ENCODE measurements at places on chromosomes 1 and 21. TPM values are rescaled to one million over a fixed set of nuclear protein-coding genes. Genes with fewer than 3 reads are reported as not detected.

The ARHGEF11 gene
- total RNA-seq: 28.2 TPM

The TSTD1 gene
- 0.82 TPM for total RNA-seq

DNA sequence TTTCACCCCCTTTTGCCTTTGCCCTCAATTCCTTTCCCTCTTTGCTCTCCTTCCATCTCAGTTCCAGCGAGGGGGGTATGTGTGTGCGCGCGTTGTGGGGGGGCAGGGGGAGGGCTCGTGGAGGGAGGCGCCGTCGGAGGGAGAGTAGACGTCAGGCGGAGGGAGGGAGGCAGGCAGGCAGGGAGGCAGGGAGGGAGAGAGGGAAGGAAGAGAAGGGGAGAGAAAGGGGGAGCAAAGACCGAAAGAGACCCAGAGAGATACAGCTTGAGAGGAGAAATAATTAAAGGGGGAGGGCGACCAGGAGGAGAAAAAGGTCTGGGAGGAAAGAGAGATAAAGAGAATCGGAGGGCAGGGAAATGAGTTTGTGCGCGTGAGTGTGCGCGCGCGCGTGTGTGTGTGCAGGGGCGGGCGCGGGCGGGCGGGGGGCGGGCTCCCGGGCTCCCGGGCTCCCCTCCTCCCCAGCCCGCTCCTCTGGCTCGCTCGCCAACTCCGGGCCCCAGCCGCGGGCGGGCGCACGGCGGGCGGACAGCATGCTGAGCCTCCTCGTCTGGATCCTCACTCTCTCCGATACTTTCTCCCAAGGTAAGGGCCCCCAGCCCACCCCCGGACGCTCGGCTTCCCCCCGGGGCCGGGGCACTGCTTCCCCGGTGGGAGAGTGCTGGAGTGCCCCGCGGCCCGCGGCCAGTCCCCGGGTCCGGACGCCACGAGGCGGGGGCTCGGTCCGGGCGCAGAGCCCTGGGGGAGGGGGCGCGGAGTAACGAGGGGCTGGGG, at the start of gene KIRREL1:
Gene KIRREL1 (plus strand): TSS at position 499 of the 771 bp plus-strand sequence. CDS start 32 bp downstream, at position 531.
- no peak for DNase-seq

GRCh38 chr1:99365545-99365944, 101.3 kb downstream of the PLPPR4 start:
- DNase-seq: no peak

GRCh38 chr1:58780836-58781452, 2.9 kb downstream of the JUN start:
- no peak for DNase-seq

DNA sequence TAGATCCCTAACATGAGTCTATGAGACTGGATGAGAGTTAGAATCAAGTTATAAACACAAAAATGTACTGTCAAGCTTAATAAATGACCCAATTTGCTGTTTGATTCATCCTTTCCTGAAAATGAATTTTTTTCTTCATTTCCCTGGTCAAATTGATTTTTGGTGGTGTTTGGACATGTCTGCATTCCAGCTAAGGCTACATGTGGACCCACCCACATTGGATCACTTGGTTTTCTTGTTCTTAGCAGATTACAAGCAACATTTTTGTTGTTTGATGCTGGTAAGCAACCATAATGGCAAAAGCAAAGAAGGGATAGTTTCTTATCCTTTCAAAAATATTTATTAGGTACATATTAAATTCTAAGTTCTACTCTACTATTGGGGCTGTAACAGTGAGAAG, 181.1 kb downstream of the NEK7 start:
- no peak for DNase-seq
